ENCODE measurements at places on chromosomes 12 and 14. TPM values are rescaled to one million over a fixed set of nuclear protein-coding genes. Genes with fewer than 3 reads are reported as not detected.

The GARIN6 gene
- total RNA-seq: not detected

The SYCP3 gene
- total RNA-seq: not detected

The TRPV4 gene
- total RNA-seq: 2.5 TPM

The PPP1R12A gene
- total RNA-seq: 72.3 TPM

The RDH16 gene
- 0.15 TPM for total RNA-seq

The MED6 gene
- 46.0 TPM for total RNA-seq

The KMT2D gene
- total RNA-seq: 51.5 TPM

The GLS2 gene
- 0.73 TPM for total RNA-seq

The GUCY2C gene
- total RNA-seq: not detected

The DHRS2 gene
- not detected for total RNA-seq

The RPL10L gene
- total RNA-seq: not detected

The CABP1 gene
- total RNA-seq: 0.66 TPM

The TSHR gene
- 0.33 TPM for total RNA-seq

The ANKS1B gene
- 0.87 TPM for total RNA-seq

The FCF1 gene
- total RNA-seq: 58.2 TPM

The SLC4A8 gene
- 4.5 TPM for total RNA-seq

The NANOG gene
- total RNA-seq: under 0.01 TPM

The ZNF664 gene
- total RNA-seq: 32.4 TPM

The PLEKHD1 gene
- under 0.01 TPM for total RNA-seq

The CCDC60 gene
- total RNA-seq: not detected

The MAP1LC3B2 gene
- total RNA-seq: 0.87 TPM

The TBX3 gene
- 55.9 TPM for total RNA-seq

All from smooth muscle cell of trachea (primary cell).